ENCODE measurements at places on chromosomes 2 and 18. TPM values are rescaled to one million over a fixed set of nuclear protein-coding genes. Genes with fewer than 3 reads are reported as not detected.
A peak's percentile ranks its signal among the peaks of the same experiment; 100 is the strongest.

DNA sequence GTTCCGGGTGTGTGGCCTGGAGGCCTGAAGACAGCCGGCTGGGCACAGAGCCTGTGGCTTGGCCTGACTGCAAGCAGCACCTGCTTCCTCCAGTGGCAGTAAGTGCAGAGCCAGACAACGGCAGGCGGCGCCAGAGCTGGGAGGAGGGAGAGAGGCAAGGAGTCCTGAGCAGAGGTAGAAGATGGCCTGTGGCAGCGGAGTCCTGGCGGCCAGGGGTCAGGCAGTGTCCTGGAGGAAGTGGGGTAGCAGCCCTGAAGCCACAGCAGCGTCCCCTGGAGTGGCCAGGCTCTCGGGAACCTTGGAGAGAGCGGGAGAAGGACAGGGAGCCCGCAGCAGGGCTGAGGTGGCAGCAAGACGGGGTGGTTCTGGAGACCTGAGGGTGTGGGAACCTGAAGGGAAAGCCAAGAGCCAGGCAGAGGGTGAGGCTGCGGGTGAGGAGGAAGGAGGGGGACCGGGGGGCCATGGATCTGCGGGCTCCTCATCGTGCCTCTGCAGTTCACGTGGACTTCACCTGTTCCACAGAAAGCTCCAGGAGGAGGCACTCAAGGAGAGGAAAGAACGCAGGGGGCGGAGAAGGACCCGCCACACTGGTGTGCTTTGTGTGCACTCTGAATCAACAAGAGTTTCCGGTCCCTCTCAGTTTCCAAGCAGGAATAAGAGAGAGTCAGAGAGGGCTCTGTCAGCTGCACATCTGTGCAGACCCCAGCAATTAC is 85.9 kb downstream of the USP40 start:
- DNase-seq = peak; percentile 93

GRCh38 chr2:205511641-205512040 is 170.7 kb upstream of the NRP2 start:
- DNase-seq = no peak

- no peak for DNase-seq
These were observed 2.3 kb upstream of the VSNL1 start for GRCh38 chr2:17538022-17538843.

DNA sequence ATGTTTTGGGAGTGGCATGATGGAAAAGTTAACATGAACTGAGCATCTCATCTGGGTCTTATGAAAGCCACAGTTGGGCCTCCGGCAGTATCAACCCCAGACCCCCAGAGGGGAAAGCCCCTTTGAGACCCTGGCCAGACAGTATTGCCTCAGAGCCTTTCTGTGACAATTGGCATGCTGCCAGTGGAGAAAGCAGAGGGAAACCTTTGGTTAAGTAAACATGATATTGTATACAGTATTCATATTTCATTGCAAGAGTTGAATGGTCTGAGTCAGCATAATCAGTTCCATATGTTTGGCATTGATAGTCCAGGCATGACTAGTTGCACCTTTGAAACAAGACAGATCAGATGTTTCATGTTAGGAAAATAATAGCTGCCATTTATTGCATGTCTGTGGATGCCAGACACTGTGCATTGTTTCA is 20.0 kb downstream of the MERTK start:
- no peak for DNase-seq

DNA sequence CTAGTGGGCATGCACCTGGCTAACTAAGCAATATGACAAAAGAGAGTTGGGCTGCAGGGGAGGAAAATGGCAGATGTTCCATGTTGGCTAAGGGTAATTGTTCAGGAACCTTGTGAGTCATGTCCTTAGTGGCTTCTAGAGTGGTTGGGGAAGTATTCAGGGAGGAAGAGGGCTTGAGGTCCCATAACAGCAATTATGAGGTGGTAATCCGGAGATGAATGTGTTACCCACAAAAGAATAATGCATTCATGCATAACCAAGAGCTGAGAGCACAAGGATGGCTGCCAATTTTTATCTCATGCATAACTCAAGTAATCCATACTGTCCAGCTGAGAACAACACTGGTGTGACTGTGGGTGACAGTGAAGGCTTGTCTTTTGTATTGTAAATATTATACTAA is 42.9 kb downstream of the TMEFF2 start:
- DNase-seq = no peak

- DNase-seq = no peak
These were observed 47.2 kb downstream of the SMAD4 start for GRCh38 chr18:51077217-51077616.

DNA sequence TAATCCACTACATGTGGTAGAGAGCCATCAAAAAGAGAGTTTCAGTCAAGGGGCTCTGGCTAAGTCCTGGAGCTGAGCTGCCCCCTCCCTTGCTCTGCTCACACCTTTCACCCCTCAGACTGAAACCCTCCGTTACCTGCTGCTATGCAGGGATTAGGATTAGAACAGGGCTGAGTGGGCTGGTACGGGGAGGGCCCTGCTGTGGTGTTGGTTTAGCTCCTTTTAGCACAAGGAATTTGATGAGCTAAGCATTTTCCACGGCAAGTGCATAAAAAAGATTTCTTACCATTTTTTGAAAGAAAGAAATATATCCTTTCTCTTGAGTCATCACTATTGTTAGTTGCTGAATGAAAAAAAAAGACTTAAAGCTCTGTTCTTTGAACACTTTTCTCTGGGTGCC is 46.3 kb downstream of the TCF7L1 start:
- no peak for DNase-seq

DNA sequence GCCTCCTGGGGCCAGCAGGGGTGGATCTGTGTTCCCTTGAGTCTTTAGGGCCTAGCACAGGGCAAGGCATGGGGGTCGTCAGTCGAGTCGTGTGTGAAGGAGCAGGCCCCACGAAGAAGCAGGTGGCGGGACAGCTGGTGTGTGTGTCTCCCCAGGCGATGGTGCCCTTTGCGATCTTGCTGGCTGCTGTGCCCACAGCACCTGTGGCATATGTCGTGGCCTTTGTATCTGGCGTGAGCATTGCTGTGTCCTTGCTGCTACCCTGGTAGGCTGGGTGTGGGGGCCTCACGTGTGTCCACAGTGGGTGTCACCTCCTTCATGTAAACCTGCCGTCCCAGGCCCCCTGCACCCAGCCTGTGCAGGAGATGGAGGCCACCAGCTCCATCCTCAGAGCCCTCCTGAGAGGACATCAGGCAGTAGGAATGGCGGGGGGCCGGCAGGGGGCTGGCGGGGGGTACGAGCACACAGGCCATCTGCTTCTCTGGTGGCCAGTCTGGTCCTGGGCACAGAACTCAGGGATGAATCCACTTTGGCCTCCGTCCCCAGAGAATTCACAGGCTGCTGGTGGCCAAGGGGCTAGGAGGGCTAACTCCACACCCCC is 13.2 kb downstream of the MFSD2B start:
- no peak for DNase-seq

DNA sequence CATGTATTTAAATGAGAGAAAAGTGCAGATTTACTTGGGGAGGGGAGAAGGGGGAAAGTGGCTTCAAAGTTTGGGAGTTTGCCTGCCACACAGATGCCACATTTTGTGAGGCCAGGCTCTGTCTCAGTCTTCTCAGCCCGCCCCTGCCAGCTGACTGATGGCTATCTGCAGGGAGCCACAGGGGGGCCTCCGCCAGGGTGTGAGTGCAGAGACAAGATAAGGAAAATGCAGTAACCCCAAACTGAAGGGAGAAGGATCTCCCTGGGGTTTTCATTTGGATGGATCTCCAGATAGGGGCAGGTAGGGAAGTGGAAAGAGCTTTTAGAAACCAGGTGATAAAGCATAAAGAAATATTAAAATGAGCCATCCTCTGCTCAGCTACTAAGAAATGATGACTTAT is 128.8 kb downstream of the ZNF521 start:
- no peak for DNase-seq

GRCh38 chr2:236936446-236936940 is 149.2 kb upstream of the COPS8 start:
- no peak for DNase-seq

DNA sequence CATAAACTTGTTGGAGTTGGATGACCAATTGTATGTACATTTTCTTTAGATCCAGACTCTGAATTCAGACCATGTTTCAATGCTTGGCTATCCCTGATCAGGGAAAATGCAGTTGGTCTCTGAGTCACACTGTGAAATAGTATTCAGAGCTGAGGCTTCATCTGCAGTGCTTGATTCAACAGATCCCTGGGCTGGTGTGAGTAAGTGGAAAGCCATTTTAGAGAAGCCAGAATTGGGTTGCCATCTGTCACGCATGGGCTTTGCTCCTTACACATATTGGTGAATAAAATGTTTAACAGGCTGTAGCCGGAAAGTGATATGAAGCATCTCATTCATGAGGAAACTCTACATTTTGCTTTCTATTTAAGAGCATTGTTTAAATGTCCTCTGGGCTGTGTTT is 50.0 kb upstream of the ACYP2 start:
- no peak for DNase-seq

DNA sequence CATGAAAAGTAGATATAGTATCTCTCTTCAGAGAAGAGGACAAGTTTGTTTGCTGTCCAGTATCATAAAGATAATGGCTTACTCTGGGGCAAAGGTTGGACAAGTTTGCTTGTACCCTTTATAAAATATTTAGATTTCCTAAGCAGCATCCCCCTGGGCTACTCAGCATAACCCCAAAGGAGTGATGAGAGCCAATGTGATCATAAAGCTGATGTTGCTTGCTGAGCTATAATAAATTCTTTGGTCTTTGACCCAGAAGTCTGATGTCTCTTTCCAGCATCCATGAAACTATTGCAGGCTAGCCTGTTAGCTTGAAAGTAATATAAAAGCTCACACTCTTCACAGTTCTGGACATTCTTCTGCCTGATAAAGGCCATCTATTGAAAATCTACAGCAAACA is 138.3 kb upstream of the STON1 start:
- no peak for DNase-seq

GRCh38 chr18:50356036-50356945 is 18.6 kb upstream of the SKA1 start:
- DNase-seq = no peak

DNA sequence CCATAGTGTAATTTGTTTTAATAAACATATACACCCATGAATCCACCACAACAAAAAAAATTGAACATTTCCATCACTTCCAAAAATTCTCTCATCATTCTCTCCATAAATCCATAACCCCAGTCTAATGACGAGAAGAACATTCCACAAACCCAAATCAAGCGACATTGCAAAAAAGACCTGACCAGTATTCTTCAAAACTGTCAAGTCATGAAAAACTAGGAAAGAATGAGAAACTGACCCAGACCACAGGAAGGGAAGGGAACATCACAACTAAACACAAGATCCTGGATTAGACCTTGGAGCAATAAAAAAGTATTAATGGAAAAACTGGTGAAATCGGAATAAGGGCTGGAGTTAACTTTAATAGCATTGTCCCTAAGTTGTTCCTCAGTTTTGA is 141.3 kb upstream of the SLC35G4 start:
- no peak for DNase-seq

DNA sequence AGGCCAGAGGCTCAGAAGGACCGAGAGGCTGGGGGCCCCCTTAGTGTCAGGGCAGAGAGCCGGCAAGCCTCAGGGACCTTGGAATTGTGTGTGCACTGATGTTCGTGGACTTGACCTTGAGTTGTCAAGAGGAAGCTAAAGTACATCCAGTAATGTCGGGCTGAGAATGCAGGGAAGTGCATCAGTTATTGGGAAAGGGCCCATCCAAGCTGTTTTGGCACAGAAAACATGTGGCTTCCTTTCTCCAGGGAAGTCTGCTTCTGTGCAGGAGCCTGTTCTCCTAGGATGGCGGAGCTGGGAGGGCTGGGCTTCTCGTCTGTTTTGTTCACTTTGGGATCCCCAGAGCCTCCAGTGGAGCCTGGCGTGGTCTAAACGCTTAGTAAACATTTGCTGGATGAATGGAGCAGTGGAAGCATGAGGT is 23.7 kb downstream of the ATOH8 start:
- DNase-seq = no peak

GRCh38 chr2:232586943-232587505 is 36.5 kb downstream of the EIF4E2 start:
- no peak for DNase-seq

GRCh38 chr18:46445522-46446313 is 211.3 kb downstream of the LOXHD1 start:
- DNase-seq = no peak

- DNase-seq = no peak
These were observed 15.9 kb downstream of the PUM2 start for GRCh38 chr2:20334605-20335203.

- no peak for DNase-seq
These were observed 95.6 kb upstream of the NABP1 start for GRCh38 chr2:191582355-191582754.

DNA sequence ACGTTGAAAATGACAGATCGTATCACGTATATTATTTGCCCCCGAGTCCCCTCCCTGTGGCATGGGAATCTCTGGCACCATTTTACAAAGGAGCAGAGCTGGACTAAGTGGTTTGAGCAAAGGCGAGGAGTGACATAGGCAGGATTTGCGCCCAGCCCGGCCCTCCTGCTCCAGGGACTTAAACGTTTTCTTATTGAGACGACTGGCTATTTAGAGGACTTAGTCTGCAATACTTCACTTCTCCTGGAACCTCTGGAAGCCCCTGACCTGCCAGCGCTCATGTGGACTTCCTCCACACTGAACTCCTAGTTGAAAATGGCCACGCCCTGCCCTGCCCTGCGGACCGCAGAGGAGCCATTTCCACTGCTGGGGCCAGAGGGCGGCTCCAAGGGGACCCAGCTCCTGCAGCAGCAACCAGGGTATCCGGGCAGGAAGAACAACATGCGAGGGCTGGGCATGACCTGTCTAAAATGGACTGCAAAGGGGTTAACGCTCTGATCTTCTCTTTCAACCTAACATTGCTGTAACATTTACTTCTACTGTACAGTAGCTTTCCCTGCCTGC is 690.7 kb downstream of the LRP1B start:
- DNase-seq = no peak

- no peak for DNase-seq
These were observed 52.1 kb downstream of the RAMP1 start for GRCh38 chr2:237911363-237912017.

GRCh38 chr2:160051371-160051800 is 11.0 kb downstream of the PLA2R1 start:
- DNase-seq = no peak

- no peak for DNase-seq
These were observed 91.4 kb downstream of the GALNT1 start for GRCh38 chr18:35672897-35673296.

- no peak for DNase-seq
These were observed 123.5 kb downstream of the GLI2 start for GRCh38 chr2:120859128-120859527.

Gene AQP12B
- not detected for polyA plus RNA-seq

Gene ANKRD36B
- polyA plus RNA-seq = 0.88 TPM

Gene MFSD2B
- 0.12 TPM for polyA plus RNA-seq

Gene TIGD1
- 6.8 TPM for polyA plus RNA-seq

Gene KLHL30
- 67.7 TPM for polyA plus RNA-seq

Gene NGEF
- polyA plus RNA-seq = 0.16 TPM

Gene TMEM200C
- polyA plus RNA-seq = under 0.01 TPM

Gene FTCDNL1
- 4.9 TPM for polyA plus RNA-seq

Gene PRLH
- polyA plus RNA-seq = not detected

Gene CROCC2
- polyA plus RNA-seq = 0.01 TPM

Gene IMPACT
- 4.1 TPM for polyA plus RNA-seq

Gene PROKR1
- 0.03 TPM for polyA plus RNA-seq

Gene SMCHD1
- polyA plus RNA-seq = 7.5 TPM

Gene TTR
- polyA plus RNA-seq = 0.25 TPM

Gene NYAP2
- 0.90 TPM for polyA plus RNA-seq

All from psoas muscle (tissue), 8 donors.